ENCODE measurements at places on chromosomes 5 and 9. TPM values are rescaled to one million over a fixed set of nuclear protein-coding genes. Genes with fewer than 3 reads are reported as not detected.
A peak's percentile ranks its signal among the peaks of the same experiment; 100 is the strongest.

CBY3 gene
- 2.3 TPM for total RNA-seq

MYMK gene
- total RNA-seq, result not detected

ANGPTL2 gene
- 7.1 TPM for total RNA-seq

LHX2 gene
- 0.19 TPM for total RNA-seq

RETREG1 gene
- 2.3 TPM for total RNA-seq

OR1L1 gene
- total RNA-seq, result not detected

MAP1B gene
- total RNA-seq, result 263 TPM

GRCh38 chr9:90995516-90995915 is 193.9 kb downstream of the SYK start:
- no peak for DNase-seq
- no peak overlapping the region for H3K27ac ChIP-seq
- no peaks in the 10 kb centered on the region for H3K27me3 ChIP-seq

DNA sequence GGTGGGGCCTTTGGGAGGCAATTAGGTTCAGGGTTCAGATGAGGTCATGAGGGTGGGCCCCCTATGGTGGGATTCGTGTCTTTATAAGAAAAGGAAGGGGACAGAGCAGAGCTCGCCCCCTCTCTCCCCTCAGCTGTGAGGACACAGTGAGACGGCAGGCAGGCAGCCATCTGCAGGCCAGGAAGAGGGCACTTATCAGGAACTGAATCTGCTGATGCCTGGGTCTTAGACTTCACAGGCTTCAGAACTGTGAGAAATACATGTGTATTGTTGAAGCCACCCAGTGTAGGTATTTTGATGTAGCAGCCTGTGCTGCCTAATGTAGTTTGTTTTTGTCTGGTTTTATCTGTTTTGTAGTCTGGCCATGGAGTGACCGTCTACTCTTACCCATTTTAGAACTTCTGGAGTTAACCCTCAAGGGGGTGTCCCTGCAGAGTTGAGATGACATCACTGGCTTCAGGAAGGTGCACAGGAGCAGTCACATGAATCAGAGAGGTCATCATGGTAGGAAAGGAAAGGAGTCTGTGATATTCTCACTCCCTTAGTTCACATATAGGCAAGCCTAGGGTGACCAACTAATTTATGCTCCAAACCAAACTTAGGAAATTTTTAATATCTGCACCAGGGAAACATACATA is 71.0 kb downstream of the LRRC70 start:
- no peak for DNase-seq
- H3K4me1 ChIP-seq, result no peaks in the 10 kb centered on the region
- H3K4me3 ChIP-seq, result no peak overlapping the region
- H3K27me3 ChIP-seq, result no peaks in the 10 kb centered on the region

GRCh38 chr5:56751572-56752313 is 63.6 kb upstream of the MAP3K1 start:
- H3K4me1 ChIP-seq, result no peaks in the 10 kb centered on the region
- H3K27ac ChIP-seq, result no peak overlapping the region
- H3K27me3 ChIP-seq, result no peaks in the 10 kb centered on the region
- H3K4me3 ChIP-seq, result no peak overlapping the region
- DNase-seq, result no peak

GRCh38 chr5:172864747-172865146 is 30.7 kb downstream of the ERGIC1 start:
- no peaks in the 10 kb centered on the region for H3K36me3 ChIP-seq
- peaks cover 50% of the 10 kb centered on the region for H3K4me1 ChIP-seq
- DNase-seq, result no peak
- H3K27ac ChIP-seq, result no peak overlapping the region
- no peaks in the 10 kb centered on the region for H3K27me3 ChIP-seq

- DNase-seq, result no peak
- H3K36me3 ChIP-seq, result no peaks in the 10 kb centered on the region
- H3K27me3 ChIP-seq, result no peaks in the 10 kb centered on the region
- H3K4me3 ChIP-seq, result no peak overlapping the region
- no peaks in the 10 kb centered on the region for H3K4me1 ChIP-seq
Observed at GRCh38 chr5:155676967-155677366, 650.0 kb upstream of the SGCD start.

GRCh38 chr9:100595391-100596199 is 17.7 kb downstream of the CAVIN4 start:
- peak; percentile 80 for DNase-seq
- H3K36me3 ChIP-seq, result no peaks in the 10 kb centered on the region
- no peak overlapping the region for H3K4me3 ChIP-seq
- no peak overlapping the region for H3K27ac ChIP-seq
- H3K27me3 ChIP-seq, result no peaks in the 10 kb centered on the region

DNA sequence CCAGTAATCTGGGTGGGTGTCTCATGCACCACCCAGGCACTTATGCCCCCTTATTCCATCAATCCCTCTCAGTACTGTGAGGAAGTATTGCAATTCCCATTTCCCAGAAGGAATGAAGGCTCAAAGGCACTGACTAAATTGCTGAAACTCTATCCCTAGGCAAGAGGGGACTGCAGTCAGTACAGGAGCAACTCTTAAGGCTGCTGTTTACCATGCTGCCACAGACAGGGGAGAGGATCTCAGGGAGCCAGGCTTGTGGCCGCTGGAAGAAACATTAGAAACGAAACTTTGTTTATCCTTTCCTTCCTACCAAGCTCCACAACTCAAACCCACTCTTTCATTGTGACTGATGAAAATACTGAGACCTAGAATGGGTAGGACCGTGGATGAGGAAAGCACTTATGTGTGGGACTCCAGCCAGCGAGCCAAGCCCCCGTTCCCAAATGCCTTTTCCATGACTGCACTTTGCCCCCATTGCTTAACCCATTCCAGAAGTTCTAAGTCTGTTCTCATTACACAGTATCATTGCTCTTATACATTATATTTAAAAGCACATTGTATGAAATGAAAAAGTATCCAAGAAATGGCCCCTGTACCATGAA is 54.3 kb downstream of the TLE1 start:
- H3K27me3 ChIP-seq, result no peaks in the 10 kb centered on the region
- no peak for DNase-seq

- H3K27ac ChIP-seq, result no peak overlapping the region
- H3K36me3 ChIP-seq, result no peaks in the 10 kb centered on the region
- no peak for DNase-seq
- no peaks in the 10 kb centered on the region for H3K27me3 ChIP-seq
Observed at GRCh38 chr5:168319774-168320173, 28.3 kb downstream of the WWC1 start.

DNA sequence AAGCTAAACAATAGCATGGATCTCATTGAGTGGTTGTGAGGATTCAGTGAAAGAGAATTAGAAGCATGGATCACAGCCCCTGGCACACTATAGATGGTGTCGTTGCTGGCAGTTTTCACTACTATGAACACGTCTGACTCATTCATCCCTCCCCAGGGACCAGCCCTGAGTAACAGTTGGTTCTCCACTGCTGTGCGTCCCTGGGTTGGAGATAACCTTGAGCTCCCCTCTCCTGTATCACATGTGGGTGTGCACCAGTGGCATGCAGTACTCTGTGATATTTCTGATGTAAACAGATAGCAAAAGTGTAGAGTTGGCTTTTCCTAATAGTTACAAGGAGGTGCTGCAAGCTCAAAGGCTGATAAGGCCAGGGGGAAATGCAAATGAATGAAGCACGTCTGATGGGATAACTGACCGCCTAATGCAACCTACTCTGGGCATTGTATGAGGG is 8.8 kb upstream of the LCP2 start:
- H3K27me3 ChIP-seq, result no peaks in the 10 kb centered on the region
- no peaks in the 10 kb centered on the region for H3K36me3 ChIP-seq
- no peak for DNase-seq
- no peak overlapping the region for H3K27ac ChIP-seq
- no peak overlapping the region for H3K4me3 ChIP-seq
- peaks cover 6% of the 10 kb centered on the region for H3K4me1 ChIP-seq

DNA sequence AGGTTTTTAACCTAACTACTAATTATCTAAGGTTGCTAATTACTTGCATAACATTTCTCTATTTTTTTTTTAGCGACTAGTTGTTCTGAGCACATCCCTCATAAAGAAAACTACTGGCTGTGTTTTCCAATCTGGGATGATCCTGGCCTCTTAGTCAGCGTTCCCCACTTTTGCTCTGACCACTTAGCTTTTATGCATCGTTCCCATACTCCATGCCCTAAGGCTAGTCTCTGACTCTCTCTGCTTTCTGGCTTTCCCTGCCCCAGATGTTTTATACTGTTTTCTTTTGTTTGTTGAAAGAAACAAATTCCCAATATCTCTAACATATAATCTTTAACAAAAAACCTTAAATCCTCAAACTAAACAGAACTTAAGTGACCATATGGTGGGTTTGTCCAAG is 217.9 kb downstream of the SPATA31D1 start:
- no peak for DNase-seq
- no peak overlapping the region for H3K4me3 ChIP-seq
- H3K27me3 ChIP-seq, result no peaks in the 10 kb centered on the region
- no peaks in the 10 kb centered on the region for H3K4me1 ChIP-seq
- no peaks in the 10 kb centered on the region for H3K36me3 ChIP-seq

GRCh38 chr5:122390154-122390553 is 78.1 kb downstream of the SNCAIP start:
- no peaks in the 10 kb centered on the region for H3K36me3 ChIP-seq
- DNase-seq, result no peak
- no peak overlapping the region for H3K4me3 ChIP-seq
- no peaks in the 10 kb centered on the region for H3K27me3 ChIP-seq
- no peak overlapping the region for H3K27ac ChIP-seq
- peaks cover 8% of the 10 kb centered on the region for H3K4me1 ChIP-seq

DNA sequence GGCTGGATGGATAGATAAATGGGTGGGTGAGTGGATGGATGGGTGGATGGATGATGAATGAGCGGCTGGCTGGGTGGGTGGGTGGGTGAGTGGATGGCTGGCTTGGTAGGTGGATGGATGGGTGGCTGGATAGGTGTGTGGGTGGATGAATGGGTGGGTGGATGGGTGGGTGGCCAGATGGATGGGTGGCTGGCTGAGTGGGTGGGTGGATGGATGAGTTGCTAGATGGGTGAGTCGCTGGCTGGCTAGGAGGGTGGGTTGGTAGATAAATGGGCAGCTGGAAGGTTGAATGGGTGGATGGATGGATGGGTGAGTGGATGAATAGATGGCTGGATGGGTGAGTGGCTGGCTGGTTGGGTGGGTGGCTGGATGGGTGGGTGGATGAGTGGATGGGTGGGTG is 27.9 kb upstream of the CEP72 start:
- H3K27me3 ChIP-seq, result no peaks in the 10 kb centered on the region
- H3K4me1 ChIP-seq, result peaks cover 4% of the 10 kb centered on the region
- H3K27ac ChIP-seq, result no peak overlapping the region
- H3K4me3 ChIP-seq, result no peak overlapping the region
- no peaks in the 10 kb centered on the region for H3K36me3 ChIP-seq

DNA sequence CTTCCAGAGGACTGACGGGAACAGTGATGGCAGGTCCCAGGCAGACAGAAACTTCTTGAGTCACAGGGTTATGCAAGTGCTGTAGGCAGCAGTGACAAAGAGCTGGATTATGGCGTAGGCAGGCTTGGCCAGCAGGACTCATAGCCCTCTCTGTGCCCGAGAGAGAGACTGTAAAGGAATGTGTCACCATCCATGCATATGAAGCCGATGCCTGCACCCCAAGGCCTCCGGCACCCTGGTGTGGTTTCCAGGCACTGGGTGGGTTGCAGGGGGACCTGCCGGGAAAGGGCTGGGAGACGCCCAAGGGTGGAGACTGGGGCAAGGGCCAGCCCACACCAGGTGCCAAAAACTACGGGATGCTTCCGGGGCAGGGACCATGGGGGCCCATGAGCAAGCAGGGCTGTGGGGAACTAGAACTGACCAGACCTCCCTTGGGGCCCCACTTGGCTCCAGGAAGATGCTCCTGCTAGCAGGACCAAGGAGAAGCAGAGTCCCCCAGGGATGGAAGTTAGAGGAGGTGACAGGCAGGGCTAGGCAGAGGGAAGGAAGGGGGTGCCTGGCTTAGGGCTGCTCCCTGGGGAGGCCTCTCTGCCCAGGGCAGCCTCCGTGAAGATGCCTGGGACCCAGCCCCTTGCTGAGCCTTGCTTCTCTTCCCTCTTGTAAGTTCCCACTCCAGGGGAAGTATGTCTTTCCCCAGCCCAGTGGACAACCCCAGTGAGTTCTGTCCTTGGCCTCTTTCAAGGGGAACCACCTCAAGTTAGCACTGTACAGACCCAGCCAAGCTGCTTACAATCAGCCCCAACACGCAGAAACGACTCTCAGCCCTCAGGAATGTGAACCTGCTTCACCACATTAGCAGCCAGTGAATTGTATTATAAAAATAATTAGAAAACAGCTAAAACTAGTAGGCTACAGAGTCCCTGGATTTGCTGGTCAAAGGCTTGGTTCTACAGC is 10.5 kb upstream of the IPPK start:
- H3K27ac ChIP-seq, result no peak overlapping the region
- H3K4me3 ChIP-seq, result no peak overlapping the region
- H3K4me1 ChIP-seq, result peaks cover 10% of the 10 kb centered on the region
- no peak for DNase-seq
- H3K27me3 ChIP-seq, result no peaks in the 10 kb centered on the region

DNA sequence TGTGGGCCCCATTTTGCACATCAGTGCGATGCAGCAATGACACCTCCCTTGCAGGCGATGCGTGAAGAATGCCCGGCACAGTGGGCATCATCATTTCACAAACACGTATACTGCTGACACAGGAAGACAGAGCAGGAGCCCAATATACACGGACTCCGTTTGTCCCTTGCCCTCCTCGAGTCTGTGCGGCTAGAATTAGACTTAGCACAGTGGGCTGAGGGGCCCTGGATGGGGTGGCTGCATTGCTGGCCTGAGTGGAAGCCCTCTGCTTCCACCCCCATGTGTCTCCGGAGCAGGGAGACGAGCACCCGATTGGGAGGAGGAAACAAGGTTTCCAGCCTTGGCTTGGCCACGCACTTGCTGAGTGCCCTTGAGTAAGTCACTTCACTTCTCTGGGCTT is 40.8 kb downstream of the GSN start:
- peaks cover 3% of the 10 kb centered on the region for H3K36me3 ChIP-seq
- H3K27me3 ChIP-seq, result no peaks in the 10 kb centered on the region
- no peak overlapping the region for H3K27ac ChIP-seq
- H3K4me3 ChIP-seq, result no peak overlapping the region
- 0 out of 2 replicates have a peak, but pooled peaks cover 6% of the 10 kb centered on the region for H3K4me1 ChIP-seq

DNA sequence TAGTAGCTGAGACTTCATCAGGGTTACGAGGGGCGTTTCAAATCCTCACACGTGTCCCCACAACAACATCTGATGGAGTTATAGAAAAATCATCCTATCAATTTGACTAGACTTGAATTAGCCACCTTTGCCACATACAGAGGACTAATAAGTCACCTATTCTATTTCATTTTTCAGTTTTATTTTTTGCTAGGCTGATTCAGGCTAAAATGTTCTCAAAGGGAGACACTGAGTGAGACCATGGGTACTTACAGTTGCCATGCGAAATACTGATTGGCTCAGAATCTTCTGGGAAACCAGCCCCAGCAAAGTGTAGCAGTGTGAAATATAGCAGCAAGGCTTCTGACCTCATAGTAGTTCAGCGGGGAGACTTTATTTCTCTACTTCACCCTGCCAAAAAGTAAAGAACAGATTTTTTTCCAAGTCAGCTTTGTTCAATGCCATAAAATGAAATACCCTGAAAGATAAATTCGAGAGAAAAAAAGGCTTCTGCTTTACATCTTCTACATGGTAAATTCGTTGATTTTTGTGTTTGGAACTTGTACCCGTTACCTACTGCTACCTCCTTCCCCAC is 69.9 kb downstream of the SEMA6A start:
- H3K27ac ChIP-seq, result peak overlapping the region; percentile 53
- no peak for DNase-seq
- no peak overlapping the region for H3K4me3 ChIP-seq
- H3K4me1 ChIP-seq, result peaks cover 94% of the 10 kb centered on the region

Measured in GM23338 (cell line).